ENCODE measurements at places on chromosomes 11 and 22. TPM values are rescaled to one million over a fixed set of nuclear protein-coding genes. Genes with fewer than 3 reads are reported as not detected.

- no peak for DNase-seq
These were observed 36.8 kb upstream of the ADORA2A start for GRCh38 chr22:24390576-24390975.

The OR8D1 gene
- not detected for total RNA-seq

The CARD18 gene
- 1.4 TPM for total RNA-seq

- no peak for DNase-seq
These were observed 15.5 kb downstream of the KIAA0930 start for GRCh38 chr22:45224988-45225731.

The MLC1 gene
- not detected for total RNA-seq

The RIMBP3C gene
- total RNA-seq: not detected

The PRDM11 gene
- 3.3 TPM for total RNA-seq

The NOX4 gene
- total RNA-seq: 1.4 TPM

The DBX1 gene
- not detected for total RNA-seq
